ENCODE measurements at places on chromosomes 13 and 19. TPM values are rescaled to one million over a fixed set of nuclear protein-coding genes. Genes with fewer than 3 reads are reported as not detected.

GRCh38 chr13:74444864-74445479 lies 310.8 kb upstream of the KLF12 start:
- DNase-seq: no peak

GRCh38 chr13:114099191-114099590 lies 33.2 kb downstream of the RASA3 start:
- peak; percentile 86 for DNase-seq

- no peak for DNase-seq
Observed at GRCh38 chr19:41425174-41426115, 1.7 kb downstream of the B3GNT8 start.

GRCh38 chr13:98823442-98823841 lies 71.0 kb upstream of the SLC15A1 start:
- DNase-seq: no peak

GRCh38 chr19:51477344-51477743 lies 995 bp upstream of the CEACAM18 start:
- DNase-seq: no peak

DNA sequence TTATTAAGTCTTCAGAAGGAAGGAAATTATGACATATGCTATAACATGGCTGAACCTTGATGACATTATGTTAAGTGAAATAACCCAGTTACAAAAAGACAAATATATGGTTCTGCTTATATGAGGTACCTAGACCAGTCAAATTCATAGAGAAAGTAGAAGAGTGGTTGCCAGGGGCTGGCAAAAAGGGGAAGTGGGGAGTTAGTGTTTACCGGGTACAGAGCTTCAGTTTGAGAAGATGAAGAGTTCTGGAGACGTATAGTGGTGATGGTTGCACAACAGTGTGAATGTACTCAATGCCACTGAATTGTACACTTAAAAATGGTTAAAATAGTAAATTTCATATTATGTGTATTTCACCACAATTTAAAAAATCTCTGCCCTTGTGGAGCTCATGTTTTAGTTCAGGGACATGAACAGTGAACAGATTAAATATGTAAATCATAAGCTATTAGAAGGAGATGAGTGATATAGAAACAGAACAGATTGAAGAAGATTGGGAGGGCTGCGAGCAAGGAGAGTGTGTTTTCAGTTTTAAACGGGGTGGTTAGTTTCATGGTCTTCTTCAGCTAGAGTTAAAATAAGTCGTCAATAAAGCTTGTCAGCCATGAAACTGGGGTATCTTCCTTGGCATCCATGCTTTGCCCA lies 355.2 kb downstream of the KCNRG start:
- no peak for DNase-seq

DNA sequence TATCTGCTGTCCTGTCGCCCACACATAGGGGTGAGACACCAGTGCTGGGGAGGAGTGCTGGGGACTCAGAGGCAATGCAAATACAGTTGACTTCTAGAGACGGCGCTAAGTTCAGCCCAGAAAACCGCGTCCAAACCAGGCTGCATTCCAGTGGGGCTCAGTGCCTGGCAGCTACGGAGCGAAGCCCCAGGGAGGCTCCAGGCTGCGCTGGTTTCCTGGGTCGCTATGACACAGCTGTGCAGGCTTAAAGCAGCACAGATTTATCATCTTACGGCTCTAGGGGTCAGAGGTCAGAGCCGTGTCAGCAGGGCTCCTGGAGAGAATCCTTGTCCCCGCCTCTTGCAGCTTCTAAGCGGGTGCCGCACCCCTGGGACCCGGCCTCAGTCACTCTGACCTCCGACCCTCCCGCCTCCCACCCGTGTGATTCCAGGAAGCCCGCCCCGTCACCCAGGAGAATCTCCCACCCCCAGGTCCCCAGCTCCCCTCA lies 61.6 kb downstream of the ANKRD10 start:
- DNase-seq: no peak

DNA sequence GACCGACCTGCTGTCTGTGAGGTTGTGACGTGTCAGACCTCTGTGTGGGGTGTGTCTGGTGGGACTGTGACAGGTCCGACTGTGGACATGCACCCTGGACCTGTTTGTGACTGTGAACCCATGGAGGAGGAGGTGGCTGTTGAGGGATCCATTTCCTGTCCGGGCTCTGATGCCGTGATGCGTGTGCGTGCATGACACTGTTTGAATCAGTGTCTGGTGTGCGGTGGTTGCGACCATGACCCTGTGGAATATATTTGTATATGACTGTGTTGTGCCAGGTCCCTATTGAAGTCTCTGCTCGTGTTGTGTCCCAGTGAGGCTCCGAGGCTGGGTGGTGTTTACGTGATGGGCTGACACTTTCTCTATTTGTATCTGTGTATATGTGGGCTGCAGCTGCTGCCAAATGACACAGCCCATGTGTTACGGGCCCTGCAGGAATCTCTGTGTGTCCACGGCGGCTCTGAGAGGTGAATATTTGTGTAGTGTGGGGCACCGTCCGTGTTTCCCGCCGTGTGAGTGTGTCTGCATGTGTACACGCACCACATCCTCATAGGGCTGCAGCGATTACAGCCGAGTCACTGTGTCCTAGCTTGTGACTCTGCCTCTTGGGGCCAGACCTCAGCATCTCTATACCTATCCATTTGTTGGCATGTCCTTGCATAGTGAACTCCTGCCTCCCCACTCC lies 18.3 kb downstream of the CCDC97 start:
- no peak for DNase-seq

- DNase-seq: no peak
Observed at GRCh38 chr13:19737844-19738557, 44.7 kb downstream of the PSPC1 start.

DNA sequence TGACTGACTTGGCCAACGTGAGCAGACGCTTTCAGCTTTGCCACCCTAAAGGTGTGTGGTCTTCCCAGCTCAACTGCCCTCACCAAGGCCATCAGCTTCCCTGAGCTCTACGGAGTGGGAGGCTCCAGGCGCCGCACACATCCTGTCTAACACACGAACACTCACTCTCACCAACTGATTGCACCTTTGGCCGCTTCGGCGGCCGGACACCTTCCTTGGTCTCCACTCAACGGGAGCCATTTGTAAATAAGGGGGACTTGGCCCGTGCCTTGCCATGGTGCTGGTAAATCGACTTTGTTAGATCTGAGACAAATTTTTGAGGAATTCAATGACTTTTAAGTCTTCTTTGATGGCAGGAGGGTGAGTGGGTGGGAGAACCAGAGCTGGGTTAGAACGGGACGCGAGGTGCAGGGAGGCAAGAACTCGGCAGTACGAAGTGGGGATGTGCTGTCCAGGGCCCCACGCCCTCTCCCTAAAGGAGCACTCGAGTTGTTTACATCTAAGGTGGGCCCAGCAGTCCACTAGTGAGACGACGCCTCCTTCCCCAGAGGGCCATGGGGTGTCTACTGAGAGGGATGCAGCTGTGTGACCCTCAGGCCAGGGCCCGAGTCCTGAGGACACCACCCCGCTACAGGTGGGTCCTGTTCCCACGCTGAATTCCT lies 4.4 kb downstream of the C13orf46 start:
- no peak for DNase-seq

- DNase-seq: peak; percentile 77
Observed at GRCh38 chr19:4596033-4596904, 36.8 kb upstream of the SEMA6B start.

DNA sequence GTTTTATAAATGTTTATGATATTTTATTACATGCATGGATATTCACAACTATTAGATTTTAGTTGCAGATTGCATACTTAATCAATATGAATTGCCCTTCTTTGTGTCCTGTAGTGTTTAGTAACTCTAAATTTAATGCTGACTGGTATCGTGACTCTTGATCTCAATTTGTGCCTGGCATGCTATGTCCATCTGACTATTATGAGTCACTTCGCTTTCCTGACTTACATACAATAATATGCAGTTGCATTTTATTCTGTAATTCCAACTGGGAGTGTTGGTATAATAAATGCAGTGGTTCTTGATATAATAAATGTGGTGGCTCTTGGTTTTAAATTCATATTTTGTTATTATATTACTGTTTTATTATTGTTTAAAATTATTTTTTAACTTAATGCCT lies 277.5 kb downstream of the LIG4 start:
- no peak for DNase-seq

GRCh38 chr13:33206425-33206824 lies 79.1 kb downstream of the STARD13 start:
- DNase-seq: no peak

- no peak for DNase-seq
Observed at GRCh38 chr13:113413898-113414282, 39.4 kb downstream of the ADPRHL1 start.

DNA sequence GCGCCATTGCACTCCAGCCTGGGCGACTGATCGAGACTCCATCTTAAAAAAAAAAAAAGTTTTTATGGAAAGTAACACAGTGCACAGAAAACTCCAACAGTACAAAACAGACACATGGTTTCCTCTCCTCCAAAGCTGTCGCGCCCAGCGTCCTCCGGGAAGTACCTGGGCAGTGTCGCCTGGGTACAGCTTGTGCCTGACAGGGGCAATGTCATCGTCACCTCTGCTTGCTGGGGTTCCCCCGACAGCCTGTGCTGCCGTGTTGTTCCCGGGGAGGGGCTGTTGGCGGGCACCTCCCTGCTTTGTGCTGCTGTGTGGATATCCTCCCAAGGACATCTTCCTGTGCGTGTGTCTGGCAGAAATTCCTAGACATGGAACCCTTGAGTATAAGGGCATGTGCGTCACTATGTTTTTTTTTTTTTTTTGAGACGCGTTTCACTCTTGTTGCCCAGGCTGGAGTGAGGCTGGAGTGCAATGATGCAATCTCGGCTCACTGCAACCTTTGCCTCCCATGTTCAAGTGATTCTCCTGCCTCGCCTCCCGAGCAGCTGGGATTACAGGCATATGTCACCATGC lies 2.4 kb upstream of the F2RL3 start:
- DNase-seq: no peak

DNA sequence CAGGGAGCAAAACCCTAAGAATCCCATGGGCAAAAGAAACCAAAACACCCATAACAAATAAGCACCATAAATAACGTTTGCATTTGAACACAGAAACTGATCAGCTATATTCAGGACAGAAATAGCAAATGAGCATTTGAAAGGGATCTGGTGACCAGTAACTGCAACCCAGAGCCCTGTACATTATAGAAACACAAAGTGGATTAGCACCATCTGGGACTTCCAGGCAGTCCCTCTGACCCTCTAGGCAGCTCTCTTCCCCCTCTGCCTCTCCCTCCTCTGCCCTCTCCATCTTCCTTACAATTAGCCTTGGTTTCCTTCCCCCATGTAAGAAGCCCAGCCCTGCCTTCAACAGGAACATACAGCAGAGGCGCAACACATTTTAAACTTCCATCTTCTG lies 215.0 kb downstream of the DCLK1 start:
- no peak for DNase-seq

DNA sequence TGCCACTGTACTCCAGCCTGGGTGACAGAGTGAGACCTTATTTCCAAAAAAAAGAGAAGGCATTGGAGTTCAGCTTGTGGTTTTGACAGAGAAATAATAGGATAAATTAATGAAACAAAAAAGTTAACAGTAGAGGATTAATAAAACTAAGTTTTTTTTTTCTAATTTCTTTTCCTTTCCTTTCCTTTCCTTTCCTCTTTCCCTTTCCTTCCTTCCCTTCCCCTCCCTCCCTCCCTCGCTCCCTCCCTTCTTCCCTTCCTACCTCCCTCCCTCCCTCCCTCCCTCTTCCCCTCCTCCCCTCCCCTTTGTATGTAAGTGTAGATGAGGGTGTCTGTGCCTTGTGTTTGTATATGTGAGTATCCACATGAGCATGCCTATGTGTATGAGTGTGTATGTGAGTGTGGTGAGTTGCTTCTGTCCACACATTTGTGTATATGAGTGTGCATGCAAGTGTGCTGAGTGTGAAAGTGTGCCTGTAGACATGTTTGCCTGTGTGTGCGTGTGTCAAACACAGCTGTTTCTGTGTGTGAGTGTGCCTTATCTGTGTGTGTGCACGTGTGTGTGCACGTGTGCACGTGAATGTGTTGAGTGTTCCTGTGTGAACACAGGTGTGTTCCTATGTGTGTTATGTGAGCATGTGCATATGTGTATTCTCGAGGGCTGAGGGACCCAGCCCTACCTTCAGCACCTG lies 12.5 kb upstream of the MZF1 start:
- peak; percentile 14 for DNase-seq

- no peak for DNase-seq
Observed at GRCh38 chr19:43445426-43445825, 20.0 kb downstream of the LYPD3 start.

DNA sequence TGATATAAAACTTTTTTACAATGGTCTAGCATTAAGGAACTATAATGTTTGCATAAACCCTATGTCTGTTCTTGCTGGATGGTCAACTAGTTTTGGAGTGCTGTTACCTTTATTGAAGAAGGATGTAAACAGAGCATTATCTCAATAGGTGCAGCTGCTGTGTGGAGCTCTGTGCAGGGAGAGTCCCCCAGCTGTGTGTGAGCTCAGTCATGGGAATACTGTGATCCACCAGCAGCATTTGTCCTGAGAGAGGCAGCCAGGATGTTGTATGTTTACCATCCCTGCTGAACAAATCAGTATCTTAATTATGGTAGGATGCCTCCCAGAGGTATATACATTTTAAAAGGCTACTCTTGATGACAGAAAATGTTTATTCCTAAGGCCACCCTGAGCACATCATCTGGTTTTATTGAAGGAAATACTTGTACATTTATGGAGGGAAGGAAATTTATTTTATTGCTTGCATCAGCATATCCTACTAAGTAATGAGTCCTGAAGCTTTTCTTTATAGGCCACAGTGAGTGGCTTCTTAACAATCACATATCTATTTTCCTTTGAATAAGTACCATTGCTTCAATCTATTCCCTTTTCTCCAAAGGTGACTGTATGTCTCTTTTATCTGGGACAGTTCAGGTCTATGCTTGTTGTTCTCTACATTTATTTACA lies 11.7 kb downstream of the RAP2A start:
- no peak for DNase-seq

- no peak for DNase-seq
Observed at GRCh38 chr13:37209621-37210580, 104.4 kb upstream of the CSNK1A1L start.

The MBD3L3 gene
- total RNA-seq: not detected

The GJB2 gene
- 0.28 TPM for total RNA-seq

The CYSLTR2 gene
- total RNA-seq: not detected

The FBXW9 gene
- total RNA-seq: 10.8 TPM

The ZNF606 gene
- total RNA-seq: 13.4 TPM

The ZNF773 gene
- 8.2 TPM for total RNA-seq

The ZNF578 gene
- 5.3 TPM for total RNA-seq

The SLITRK6 gene
- total RNA-seq: not detected

The SIGLEC12 gene
- total RNA-seq: not detected

The RDH8 gene
- 0.13 TPM for total RNA-seq

The SWSAP1 gene
- total RNA-seq: 3.8 TPM

All from H9 (cell line).